ENCODE measurements at places on chromosomes 6 and 20.

DNA sequence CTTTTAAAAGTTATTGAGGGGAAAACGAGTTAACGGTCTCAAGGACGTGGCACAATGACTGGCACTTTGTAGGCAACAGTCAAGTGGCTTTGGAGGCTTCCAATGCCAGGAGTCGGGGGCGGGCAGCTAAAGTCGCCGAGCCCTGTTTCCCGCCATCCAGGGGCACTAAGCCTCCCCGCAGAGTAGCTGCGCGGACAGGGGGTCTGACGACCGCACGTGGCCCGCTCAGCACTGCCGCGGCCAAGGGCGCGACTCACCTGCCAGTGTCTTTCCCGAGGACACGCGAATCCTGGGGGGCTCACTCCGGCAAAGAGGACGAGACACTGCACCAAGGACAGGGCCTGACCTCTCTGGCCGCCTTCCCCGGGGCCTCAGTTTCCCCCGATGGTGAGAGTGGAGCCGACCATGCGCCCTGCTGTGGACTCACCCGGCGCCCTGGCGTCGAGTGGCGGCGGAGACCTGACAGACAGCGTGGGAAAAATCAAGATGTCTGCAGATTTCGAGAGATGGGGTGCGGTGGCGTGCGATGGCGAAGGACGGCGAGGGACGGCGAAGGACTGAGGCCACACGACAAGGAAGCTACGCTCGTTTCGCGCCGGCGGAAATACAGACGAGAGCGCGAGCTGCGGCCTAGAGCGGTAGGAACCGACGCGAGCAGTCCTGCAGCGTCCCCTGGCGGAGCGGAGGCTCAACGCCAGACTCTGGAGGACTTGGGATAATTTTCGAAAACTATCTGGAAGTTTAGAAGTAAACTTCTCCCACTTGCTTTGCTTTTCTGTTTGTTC lies at the start of gene SNHG17:
TSS of gene SNHG17 (minus strand) at position 559 of the 785 bp plus-strand sequence.
- peak; percentile 81 for DNase-seq

DNA sequence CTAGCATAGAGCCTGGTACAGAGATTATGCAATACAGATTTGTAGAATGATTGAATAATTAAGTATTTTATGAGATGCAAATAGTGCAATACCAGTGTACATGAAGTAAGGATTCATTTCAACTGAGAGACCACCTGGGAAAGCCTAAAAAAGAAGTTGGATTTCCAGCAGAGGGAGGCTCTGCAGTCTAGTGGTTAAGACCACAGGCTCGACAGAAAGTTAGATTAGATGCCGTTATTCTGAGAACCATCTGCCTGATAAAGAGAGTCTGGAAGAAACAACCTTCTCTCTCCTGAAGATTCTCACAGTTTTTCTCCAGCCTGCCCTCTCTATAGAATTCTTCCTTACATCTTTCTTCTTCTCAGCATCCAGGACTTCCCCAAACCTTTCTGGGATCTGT lies 13.6 kb upstream of the TNFRSF21 start:
- DNase-seq, result no peak

GRCh38 chr20:18191306-18191705 lies 53.6 kb downstream of the KAT14 start:
- no peak for DNase-seq

GRCh38 chr20:12723811-12724210 lies 285.0 kb upstream of the SPTLC3 start:
- DNase-seq, result no peak

DNA sequence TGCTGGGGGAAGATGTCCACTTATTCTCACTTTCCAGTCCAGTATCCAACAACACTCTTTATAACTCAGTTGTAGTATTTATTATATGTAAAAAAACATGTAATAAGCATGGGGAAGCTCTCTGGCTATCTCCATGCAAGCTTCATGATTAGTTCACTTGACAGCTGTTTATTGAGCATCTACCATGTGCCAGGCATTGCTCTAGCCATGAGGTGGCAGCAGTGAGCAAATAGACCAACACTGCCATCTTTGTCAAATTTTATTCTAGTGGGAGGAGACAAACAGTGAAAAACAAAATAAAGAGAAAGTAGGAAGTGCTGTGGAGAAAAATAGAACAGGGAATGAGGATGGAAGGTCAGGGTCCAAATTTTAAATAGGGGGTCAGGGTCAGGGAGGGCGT lies 131.8 kb downstream of the CFAP61 start:
- DNase-seq, result no peak

DNA sequence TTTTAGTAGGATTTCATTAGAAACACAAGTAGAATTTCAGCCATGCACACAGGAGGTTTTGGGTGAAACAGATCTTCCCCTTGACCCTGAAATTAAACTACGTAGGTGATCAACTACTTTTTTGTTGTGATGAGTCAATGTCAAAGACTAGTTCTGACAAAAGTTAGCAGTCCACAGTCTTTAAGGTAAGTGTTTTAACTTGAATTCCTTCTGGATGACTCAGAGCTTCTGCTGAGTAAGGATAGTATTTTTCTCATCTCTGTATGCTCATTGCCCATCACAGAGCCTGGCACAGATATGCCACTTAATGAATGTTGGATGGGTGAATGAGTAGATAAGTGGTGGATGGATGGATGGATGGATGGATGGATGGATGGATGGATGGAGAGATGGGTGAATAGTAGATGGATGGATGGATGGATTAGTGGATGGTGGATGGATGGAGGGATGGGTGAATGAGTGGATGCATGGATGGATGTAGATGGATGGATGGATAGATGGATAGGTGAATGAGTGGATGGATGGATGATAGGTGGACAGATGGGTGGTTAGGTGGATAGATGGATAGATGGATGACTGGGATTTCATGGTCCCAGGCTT lies 165.3 kb downstream of the ZMYND8 start:
- DNase-seq, result no peak

DNA sequence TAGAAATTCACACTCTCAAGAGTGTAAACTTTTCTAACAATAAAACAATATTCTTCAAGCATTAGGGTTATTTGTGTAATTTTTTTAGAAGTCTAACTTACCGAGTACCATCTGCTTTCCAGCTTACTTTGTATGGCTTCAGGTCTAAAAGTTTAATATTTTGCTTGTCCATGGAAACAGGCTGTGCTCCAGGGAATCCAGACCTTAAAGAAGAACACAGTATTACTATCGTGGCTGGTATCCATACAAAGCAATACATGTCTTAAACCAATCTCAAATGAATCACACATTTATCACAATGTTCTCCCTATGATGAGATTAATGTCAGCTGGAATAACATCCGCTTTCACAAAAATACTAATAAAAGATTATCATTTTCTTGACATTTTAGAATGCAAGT lies 73.0 kb downstream of the RNGTT start:
- DNase-seq, result no peak

DNA sequence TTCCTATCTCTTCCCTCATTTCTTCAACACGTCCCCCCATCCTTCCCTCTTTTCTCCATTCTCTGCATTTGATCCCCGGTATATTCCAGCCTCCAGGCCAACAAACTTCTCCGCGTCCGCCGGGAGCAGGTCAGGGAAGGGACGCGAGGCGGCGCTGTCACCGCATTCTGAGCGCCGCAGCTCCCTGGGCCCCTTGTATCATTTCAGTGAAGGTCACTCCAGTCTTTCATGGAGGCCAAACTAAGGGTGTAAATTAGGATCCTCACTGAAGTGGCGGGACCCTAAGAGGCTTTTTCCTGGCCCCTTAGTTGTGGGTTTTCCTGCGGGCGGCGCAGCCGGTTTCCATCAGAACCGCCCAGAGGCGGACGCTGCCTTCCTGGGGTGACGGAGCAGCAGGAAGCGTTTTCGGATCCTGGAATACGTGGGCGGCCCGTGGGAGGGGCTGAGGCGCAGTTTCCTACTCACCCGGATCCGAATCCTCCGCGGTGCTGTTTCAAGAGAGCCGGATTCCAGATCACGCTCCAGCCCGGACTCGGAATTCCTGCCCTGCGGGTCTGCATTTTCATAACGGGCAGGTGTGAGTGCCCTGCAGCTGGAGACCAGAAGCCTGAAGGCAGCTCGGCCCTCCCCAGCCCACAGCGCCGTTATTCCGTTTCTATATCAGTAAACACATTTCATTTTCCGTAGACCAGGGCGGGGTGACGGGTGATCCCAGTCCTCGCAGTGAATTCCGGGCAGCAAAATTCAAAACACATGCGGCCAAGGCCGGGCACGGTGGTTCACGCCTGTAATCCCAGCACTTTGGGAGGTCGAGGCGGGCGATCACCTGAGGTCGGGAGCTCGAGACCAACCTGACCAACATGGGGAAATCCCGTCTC lies 3.6 kb upstream of the MICA start:
- DNase-seq, result peak; percentile 80

GRCh38 chr6:150332939-150333584 lies 35.8 kb upstream of the IYD start:
- DNase-seq, result no peak

GRCh38 chr20:20711413-20711812 lies 1.0 kb downstream of the RALGAPA2 start:
- DNase-seq, result no peak

Measured in posterior cingulate gyrus (tissue), 11 donors.